ENCODE measurements at places on chromosomes 3 and 15.
A peak's percentile ranks its signal among the peaks of the same experiment; 100 is the strongest.

DNA sequence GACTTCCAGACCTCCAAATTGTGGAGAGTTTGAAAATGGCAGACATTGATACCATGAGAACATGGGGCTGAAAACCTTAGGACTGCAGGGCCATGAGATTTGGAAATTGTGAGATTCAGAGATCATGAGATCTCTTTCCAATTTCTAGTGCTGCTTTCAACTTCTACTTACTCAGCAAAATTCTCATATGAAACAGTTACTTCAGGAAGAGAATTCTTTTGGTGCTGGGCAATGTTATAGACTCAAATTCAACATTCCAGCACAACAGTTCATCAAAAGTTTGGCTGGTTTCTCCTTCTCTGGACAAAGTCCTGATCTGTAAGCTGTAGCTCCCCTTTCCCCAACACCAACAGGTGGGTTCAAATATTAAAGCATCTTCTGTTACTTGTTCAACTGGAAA is 506.9 kb upstream of the NECTIN3 start:
- DNase-seq = peak; percentile 2

- DNase-seq = peak; percentile 53
Observed at GRCh38 chr3:79369306-79369705, 398.5 kb downstream of the ROBO1 start.

- no peak for DNase-seq
Observed at GRCh38 chr15:47542312-47542989, 174.9 kb upstream of the SEMA6D start.

- no peak for DNase-seq
Observed at GRCh38 chr15:80202641-80203360, 49.2 kb downstream of the CTXND1 start.

DNA sequence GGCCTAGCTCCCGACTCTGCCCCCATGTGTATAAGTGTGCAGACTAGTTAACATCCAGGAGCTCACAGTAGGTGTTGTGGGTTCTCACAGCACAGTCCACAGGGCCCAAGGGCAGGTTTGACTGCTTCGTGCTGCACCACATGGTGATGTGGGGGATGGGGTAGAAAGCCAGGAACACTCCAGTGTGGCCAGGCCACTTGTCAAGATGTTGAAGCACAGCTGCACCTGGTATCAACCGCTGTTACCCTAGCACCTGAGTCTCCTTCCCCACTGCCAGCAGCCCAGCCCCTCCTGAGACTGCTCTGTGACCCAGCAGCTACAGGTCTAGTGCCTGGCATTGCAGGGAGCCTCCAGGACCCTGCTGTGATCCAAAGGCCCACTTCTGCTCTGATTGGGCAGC is 53.4 kb downstream of the CHDH start:
- DNase-seq = no peak

DNA sequence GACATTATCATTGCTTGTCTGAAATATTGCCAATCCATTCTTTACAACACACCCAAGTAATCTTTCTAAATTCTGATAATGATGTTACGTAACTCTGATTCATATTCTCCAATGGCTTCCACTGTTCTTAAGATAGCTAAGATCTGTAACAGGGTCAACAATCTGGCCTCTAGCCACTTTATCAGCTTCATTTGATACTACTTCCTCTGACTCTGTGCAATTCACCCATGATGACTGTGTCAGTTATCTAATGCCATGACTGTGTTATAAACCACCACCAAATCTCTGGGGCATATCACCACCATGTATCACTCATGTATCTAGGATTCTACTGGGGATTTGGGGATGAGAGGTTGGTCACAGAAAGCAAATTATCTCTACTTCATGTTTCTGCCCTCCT is 44.0 kb downstream of the CD200 start:
- DNase-seq = peak; percentile 39

- peak; percentile 1 for DNase-seq
Observed at GRCh38 chr3:188006726-188007393, 147.1 kb upstream of the LPP start.

DNA sequence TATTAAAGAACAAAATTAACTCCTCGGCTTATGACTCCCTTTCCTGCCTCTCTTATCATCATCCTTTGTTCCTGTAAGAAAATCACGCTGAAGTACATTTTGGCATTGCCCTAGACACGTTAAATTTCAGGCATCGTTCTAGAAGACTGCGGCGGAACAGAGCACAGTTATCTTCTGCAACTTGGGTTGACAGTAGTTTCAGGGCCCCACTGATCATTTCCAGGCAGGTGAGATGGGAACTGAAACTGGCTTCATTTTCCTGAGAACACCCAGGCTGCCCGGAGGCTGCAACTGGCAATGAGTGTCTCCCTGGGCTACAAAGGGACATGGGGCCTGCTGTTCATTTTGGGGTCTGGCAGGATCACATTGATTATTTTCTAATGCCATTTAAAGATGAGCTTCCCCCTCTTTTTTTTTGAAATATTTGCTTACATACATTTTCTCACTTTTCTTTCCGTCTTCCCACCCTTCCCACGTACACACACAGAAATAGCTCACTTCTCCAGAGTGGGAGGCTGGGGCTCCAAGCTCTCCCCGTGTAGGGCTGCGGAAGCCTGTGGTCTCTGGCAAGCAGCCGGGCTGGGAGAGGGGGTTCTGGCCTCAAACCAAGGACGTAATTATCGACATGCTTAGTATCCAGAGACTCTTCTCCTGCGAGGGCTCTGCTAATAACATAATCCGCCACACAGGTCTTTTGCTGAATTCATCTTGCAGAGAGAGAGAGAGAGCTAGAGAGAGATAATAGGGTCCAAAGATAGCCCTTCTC is 267.4 kb downstream of the ABHD5 start:
- DNase-seq = no peak

DNA sequence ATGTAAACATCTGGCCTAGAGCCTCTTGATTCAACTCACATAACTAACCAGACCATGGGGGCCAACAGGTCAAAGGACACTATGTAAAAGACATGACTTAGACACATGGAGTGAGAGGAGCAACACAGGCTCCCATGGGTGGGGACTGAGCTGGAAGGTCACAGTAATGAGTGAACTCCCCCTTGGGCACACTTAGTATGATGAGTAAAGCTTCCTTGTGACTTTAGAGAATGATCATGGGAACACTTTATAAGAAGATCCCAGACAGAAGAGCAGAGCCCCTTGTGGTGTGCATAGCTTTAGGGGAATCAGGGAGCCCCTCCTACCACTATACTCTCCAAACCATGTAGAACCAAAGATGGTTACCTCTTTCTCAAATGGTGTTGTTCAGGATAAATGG is 10.2 kb downstream of the GCSAM start:
- no peak for DNase-seq

DNA sequence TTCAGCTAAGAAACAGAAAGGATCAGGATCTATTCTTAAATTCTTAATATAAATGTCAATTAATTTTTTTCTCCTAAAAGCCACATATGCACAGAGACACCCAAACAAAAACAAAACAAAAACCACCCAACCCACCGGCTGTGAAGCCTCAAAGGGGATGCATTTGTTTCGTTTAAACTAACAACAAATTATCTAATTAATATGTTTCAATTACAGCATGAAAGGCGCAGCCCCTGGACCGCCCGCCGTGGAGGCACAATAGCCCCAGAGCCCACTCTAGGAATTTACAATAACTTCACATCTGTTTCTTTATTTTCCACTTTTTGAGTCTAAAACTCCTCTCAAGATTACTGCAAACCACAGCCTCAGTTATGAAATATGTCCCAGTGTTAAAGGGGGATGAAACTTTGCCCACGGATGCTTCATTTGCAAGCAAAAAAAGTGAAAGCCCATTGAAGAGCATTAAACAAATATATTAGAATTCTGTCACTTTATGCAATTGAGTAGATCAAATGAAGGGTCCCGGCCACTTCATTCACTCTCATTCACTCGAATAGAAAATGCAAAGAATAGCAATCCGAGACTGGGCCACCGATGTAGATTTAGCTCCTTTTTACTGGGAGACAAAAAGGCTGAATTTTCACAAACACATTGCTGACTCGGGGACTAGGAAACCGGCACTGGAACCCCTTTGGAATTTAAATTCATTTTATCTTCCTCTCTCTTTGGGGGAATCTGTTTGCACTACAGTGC is 6.0 kb downstream of the FOXB1 start:
- no peak for DNase-seq

DNA sequence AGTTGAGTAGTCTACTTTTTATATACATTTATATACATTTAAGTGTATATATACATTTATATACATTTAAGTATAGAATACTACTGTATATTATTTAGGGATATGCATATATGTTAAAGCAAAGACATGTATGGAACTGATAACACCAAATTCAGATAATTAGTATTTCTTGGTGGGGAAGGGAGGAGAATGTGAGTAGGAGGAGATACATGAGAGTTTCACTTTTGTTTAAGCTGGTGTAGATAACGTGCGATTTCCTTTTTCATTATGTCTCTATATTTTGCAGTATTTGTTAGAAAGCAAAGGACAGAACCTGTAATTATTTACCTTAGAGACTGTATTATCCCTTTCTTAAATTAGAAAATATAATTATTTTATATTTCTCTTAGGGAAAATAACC is 16.6 kb upstream of the NIT2 start:
- DNase-seq = no peak

DNA sequence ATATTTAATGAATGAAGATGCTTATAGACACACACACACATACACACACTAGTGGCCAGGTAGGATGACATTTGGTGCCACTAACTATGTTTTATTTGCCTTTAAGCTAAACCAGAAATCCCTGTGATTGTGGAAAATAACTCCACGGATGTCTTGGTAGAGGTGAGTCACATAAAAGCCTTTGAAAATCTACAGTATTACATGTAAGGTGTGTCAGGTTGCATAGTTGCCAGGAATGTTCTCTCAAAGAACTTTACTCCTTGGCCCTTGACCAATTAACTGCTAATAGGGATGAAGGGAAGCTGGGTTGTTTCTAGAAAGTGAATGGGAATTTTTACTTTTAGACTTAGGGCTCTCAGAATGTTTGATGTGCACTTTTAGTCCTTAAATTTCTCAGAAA is 9.9 kb downstream of the ZBED2 start:
- DNase-seq = peak; percentile 20

GRCh38 chr15:60957111-60957510 is 272.0 kb downstream of the RORA start:
- DNase-seq = no peak

GRCh38 chr15:25903024-25903581 is 40.0 kb upstream of the ATP10A start:
- DNase-seq = peak; percentile 89

GRCh38 chr3:175608356-175608755 is 749.2 kb downstream of the NAALADL2 start:
- no peak for DNase-seq

DNA sequence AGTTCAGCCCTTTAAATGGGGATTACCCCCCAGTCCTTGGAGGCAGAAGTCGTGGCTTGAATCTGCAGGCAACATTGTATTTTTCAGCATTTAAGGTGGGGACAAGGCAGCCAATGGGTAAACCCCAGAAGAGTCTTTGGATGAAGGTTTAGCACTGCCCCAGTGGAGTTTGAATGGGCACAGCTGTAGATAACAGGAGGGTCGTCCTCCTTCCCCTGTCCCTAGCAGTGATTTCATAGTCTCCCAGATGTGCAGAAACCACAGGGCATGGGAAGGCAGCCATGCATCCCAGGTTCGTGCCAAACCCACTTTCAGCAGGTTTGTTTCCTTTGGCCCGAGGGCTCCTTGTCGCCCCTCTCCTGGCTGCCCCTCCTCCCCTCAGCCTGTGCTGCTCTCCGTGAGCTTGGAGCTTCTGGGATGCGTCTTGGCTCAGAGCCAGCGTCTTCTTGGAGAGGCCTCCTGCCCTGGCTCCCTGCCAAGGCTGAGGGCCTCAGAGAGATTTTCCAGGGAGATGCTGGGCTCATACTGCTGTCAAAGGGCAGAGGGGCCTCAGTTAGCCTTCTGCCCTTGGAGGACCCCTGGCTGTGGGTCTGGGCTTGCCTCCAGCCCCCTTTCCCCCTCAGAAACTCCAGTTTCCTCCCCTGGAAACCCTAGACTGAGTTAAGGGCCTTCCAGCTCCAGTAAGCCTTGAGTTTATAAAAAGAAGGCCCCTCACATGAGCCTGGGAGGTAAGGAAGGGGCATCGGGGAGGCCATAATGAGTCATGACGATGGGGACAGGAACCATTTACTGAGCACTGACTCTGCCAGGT is 48.9 kb upstream of the POLG start:
- DNase-seq = peak; percentile 42

DNA sequence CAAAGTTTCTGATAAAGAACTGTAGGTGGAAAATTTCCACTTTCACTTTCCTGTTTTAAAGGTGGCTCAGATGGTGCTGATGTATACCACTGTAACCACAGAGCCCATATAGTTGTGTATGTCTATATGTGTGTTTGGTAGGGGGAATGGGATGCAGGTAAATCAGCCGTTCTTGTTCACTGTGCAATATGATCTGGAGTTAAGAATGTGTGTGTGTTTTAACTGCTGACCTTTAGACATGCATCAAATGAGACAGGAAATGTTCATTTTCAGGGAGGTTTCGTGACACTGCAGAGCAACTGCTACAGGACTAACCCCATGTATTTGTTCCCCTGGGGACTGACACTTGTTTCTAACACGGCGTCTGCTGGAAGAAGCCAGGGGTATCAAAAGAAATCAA is 180.5 kb downstream of the TAFA4 start:
- DNase-seq = no peak

DNA sequence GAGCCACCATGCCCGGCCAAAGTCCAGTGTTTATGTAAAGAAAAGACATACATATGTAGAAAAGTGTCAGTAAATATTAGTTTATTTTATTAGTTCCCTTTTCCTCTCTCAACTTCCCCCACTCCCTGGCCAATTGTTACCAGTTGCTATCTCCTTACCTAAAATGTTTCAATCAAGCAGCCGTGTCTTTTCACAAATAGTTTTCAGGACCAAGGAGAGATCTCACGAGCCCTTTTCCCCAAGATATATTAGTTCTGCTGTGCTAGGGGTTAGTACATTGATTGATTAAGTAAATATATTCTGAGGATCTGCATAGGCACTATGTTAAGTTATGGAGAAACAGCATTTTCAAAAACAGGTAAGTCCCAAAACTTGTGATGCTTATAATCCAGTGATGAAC is 87.4 kb downstream of the ZIC4 start:
- peak; percentile 31 for DNase-seq

GRCh38 chr3:6860954-6861624 is at the start of gene GRM7:
GRM7 (plus strand) TSS chr3:6861115.
- no peak for DNase-seq

- DNase-seq = peak; percentile 35
Observed at GRCh38 chr3:156978481-156978961, 152.4 kb downstream of the LEKR1 start.

DNA sequence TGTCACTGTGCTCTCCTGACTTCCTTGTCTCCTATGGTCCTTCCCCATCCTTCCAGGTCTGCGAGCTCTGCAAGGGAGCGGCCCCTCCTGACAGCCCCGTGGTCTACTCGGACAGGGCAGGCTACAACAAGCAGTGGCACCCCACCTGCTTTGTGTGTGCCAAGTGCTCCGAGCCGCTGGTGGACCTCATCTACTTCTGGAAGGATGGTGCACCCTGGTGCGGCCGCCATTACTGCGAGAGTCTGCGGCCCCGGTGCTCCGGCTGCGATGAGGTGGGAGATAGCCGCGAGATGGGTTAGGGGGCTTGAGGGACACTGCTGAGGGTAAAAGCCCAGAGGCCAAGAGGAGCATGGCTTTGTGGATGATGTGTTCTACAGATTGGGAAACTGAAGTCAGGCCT is 63.8 kb downstream of the LMCD1 start:
- no peak for DNase-seq

GRCh38 chr3:98588065-98588464 is 5.3 kb downstream of the CPOX start:
- peak; percentile 34 for DNase-seq
